ENCODE measurements at places on chromosomes 5 and 9.

- DNase-seq = no peak
These were observed 7.7 kb downstream of the CLTB start for GRCh38 chr5:176408590-176408989.

DNA sequence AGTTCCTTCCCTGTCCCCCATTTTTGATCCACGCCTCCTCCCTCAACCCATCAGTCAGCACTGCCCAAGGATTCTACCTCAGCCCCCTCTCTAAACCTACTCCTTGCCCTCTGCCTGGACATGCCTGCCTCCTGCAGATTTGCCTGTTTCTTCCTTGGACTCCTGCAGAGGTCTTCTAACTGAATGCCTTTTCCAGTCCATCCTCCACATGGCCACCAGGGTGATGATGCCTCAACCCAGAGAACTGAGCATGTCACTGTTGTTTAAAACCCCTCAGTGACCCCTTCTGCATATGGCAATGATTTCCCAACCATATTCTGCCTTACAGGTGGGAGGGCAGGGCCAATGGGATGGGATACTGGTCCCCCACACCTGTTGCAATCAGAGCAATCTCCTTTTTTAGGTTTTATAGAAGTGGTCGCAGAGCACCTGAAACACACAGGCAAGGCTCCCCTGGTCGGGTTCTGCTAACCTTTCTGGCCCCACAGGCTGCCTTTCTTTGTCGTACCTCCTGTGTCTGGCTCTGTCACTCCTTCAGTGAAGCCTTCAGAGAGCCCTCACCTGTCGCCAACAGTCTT lies 9.3 kb downstream of the PHYKPL start:
- no peak for DNase-seq

DNA sequence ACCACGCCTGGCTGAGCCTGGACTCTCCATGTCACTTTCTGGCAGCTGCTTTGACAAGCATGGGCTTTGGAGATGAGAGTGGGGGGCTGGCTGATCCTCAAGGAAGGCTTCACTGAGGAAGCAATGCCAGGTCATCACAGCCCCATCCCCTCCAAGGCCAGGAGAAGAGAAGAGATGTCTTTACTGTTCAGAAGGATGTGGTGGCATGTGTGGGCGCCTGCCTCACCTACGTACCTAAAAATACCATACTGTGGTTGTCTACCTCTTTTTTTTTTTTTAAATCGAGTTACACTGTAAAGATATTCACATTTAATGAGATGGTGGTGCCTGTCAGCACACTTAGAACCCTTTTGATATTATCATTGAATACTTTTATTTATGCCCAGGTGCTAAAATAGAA lies 26.4 kb upstream of the CTNNA1 start:
- no peak for DNase-seq

GRCh38 chr5:74516211-74516636 lies 124.3 kb downstream of the ENC1 start:
- DNase-seq = peak; percentile 54

- DNase-seq = no peak
These were observed 478.5 kb upstream of the SMARCA2 start for GRCh38 chr9:1536522-1537170.

- peak; percentile 30 for DNase-seq
These were observed 2.8 kb downstream of the ZNF608 start for GRCh38 chr5:124743602-124744169.

- DNase-seq = no peak
These were observed 124.0 kb upstream of the PJA2 start for GRCh38 chr5:109533751-109534272.

GRCh38 chr9:14350349-14350728 lies 36.4 kb upstream of the NFIB start:
- no peak for DNase-seq

DNA sequence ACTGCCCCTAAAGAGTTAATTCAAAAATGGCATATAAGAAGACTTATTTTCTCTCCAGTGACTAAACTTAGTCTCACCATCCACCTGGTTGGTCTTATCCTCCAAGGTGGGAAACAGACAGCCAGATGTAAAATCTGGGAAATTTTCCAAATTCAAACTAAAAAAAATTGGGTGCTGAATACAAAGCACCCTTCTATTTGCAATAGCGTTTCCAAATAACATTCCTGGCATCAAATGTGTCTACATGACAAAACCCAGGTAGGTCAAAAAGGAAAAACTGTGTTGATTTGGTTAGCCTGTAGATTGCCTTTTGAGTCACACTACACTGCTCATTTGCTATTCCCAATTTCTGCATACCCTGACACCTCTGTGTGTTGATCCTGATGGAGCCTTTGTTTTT lies 252.2 kb downstream of the NR2F1-AS1 start:
- no peak for DNase-seq

DNA sequence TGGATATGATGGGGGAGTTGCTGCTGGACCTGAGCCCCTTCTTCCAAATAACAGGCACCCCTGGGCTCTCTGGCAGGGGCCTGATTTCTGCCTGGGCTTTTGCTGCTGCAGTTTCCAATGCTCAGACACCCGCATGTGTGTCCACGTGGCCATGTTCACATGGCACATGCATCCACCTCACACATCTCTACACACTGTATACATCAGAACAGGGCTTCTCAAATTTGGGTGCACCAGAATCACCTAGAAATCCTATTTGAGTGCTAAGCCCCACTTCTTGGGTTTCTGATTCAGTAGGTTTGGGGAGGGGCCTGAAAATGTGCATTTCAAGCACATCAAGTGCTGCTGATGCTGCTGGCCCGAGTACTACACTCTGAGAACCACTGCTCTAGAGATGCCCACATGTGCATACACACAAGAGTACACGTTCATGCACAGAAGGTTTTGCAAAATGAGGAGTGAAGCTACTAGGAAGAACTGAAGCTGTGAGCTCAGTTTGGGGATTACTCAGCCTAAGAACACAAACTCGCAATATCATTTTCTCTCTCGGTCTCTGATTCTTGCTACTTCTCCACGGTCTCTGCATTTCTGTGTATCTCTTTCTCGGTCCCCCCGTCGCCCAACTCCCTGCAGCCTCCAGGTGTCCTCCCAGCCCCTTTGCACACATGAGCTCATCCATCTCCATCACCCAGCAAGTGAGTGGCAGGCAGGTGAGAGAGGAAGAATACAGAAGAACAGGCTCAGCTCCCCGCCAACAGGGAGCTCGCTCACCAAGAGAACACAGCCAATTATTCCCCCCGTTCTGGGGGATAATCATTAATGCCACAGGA lies 97.0 kb downstream of the PCDH1 start:
- DNase-seq = no peak

- peak; percentile 15 for DNase-seq
These were observed 157.2 kb upstream of the CD180 start for GRCh38 chr5:67353500-67354450.

DNA sequence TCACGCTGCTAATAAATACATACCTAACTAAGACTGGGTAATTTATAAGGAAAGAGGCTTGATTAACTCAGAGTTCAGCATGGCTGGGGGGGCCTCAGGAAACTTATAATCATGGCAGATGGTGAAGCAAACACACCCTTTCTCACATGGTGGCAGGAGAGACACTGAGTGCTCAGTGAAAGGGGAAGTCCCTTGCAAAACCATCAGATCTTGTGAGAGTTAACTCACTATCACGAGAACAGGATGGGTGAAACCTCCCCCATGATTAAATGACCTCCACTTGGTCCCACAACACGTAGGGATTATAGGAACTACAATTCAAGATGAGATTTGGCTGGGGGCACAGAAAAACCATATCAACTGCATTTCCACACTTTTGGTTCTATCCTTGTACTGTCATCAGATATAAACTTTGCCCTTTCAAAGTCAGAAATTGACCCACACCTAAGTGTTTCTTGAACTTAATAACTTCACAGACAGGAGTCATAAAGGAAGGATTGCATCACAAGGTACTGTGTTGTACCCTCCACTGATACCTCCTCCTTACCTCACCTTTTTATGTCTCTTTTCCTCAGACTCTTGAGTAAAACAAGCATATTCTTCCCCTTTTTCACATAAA lies 319.1 kb upstream of the PIK3R1 start:
- DNase-seq = no peak

DNA sequence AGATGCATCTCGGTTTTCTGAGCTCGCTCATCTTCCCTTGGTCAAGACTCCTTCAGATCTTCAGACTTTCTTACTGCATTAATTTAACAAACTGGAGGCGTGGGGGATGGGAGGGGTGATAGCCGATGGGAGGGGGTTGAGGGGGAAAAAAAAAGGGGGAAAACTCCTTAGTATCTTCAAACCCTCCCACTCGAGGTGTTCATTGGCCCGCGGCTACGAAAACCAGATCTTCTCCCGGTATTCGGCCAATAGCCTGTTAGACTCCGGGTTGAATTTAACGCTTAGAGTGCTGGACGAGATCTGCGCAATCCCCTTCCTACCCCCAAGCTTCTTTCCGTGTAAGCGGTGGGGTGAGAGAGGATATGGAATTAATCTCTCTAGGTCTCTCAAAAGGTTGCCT lies 689 bp upstream of the GLRA1 start:
- no peak for DNase-seq

GRCh38 chr5:158812408-158812807 lies 287.3 kb downstream of the EBF1 start:
- DNase-seq = no peak

DNA sequence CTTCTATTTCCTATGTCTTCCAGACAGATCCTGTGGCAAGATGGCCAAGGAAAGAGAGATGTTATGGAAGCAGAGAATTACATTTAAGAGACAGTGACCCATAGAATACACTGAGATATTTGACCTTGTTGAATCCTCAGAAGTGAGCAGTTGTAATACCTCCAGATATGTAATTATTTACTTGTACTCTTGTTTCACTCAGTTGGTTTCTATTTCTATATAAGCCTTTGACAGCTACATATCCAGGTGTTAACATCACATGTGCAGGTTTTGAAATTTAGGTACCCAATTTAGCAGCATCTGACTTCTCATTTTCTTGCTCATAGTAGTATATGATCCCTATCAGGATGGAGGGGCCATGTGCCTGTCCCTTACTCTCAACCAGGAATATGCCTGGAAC lies 269.5 kb downstream of the CD180 start:
- no peak for DNase-seq

GRCh38 chr5:177496727-177497291 lies 595 bp downstream of the PDLIM7 start:
- DNase-seq = peak; percentile 97

DNA sequence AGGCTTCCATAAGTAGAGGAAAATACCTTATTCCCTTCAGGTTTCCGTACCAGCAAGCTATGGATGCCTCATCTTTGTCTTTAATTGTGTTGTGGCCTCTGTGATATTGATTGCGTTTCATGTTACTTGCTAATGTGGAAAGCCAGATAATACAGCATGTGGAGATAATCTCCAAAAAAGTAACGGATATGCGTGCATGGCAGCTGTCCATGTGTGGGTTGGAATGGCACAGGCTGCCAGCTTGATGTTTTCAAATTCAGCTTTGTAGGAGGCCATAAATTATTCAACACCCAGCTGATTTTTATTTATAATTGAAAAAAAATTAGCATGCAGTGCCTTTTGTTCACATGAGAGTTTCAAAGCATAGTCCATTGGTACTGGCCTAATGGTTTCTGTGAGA lies 144.9 kb downstream of the GIN1 start:
- no peak for DNase-seq

GRCh38 chr9:40927260-40927631 lies 201.2 kb downstream of the FOXD4L6 start:
- no peak for DNase-seq

DNA sequence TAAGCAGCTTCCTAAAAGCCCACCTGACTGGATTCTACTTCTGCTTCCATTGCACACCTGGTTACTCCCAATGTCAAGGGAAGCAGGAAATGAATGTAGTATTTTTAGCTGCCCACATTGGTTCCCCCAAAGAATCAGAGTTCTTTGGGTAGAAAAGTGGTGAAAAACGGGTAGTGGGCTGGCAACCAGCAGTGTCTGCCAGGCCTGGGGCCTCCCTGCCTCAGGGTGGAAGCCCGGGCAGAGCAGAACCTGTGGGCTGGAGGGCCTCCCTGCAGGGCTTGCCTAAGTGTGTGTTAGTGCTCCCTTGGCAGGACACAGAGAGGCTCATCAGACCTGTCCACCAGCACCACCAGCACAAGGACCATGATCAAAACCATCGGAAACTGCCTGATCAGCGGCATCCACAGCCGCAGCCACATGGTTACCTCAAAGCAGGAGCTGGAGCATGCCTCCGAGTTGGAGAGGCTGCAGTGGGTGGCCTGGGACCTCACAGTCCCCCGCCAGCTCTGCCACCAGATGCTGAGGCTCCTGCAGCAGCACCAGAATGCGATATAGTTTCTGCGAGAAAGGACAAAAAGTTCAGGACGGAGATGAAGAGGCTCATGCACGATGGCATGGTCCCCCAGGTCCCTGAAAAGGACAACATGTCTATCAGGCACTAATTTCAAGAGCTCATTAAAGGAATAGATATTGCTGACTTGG lies 72.2 kb downstream of the PTPDC1 start:
- no peak for DNase-seq

DNA sequence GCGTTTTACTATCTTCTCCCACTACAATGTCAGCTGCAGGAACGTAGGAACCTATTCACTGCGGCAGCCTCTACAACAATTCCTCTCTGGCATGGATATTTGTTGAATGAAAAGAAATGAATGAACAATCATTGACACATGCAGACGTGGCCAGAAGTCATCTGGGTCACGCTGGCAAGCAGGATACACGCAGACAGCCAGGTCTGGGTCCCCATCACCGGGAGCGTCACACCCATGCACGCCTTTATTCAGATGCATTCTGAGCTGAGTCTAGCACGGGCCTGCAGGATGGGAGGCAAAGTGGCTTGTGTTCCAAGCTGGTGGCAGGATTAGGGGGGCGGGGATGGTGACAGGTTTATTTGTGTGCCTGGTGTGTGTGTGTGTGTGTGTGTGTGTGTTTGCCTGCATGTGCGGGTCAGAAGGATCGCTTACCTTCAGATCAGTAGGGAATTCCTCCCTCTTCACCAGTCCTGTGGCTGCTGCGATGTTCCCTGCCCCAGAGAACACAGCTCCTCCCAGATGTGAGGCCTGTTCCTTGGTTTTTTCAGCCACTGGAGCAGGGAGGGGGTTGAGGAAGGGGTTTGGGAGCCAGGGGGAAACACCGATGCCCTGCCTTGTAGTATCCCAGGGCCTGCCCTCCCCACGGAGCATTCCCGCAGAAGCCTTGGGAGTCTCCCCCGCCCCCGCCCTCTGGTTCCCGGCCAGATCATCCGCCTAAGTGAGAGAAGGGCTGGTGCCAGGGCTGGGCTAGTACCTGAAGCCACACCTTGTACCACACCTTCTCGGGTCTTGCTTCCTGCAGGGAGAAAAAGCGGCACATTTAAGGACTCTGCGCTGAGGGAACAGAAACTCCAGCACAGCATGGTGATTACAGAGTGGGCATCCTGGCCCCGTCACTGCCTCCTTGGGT lies 4.1 kb downstream of the SNCB start:
- no peak for DNase-seq

Data from neural progenitor cell (in vitro differentiated cells).